ENCODE measurements at places on chromosomes 2 and 18.

GRCh38 chr2:201257956-201258665, 2.2 kb upstream of the CASP8 start:
- DNase-seq, result peak; percentile 81

DNA sequence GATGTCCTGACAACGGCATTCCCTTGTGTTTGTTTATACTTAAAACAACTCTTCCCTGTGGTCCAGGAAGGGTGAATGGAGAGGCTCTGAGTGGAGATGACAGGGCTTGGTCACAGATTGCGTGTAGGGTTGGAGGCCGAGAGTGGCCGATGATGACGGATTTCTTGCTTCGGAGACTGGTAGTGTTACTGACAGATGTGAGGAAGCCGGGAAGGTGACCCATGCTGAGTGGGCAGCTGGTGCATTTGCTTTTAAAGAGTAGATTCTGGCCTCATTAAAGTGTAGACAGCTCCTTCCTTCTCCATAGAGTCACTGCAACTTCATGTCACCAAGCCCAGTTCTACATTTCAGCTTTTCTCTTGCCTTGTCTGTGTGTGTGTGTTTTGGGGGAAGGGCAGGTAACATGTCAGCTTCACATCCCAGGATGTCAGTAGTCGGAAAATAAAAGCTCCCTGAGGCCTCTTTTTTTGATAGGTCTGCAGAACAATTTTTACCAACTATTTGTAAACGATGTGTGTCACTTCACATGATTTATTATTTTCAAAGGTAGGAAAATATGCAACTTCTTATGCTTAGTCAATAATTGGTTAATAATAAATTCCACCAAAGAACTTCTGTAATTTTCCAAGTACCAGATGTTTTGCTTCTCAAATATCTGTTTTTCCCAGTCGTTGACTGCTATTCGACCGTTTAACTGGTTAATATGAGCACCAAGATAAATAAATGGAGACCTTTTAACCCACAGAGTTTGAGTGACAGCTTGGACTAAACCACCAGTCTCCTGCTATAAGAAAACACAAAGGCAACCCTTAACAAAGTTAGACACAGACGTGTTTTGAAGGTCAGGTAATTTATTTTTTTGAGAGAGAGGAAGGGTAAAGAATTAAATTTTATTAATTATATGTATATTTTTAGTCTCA, 436.9 kb downstream of the SLC4A3 start:
- DNase-seq, result no peak

- no peak for DNase-seq
Observed at GRCh38 chr18:79493801-79494211, 98.1 kb downstream of the NFATC1 start.

DNA sequence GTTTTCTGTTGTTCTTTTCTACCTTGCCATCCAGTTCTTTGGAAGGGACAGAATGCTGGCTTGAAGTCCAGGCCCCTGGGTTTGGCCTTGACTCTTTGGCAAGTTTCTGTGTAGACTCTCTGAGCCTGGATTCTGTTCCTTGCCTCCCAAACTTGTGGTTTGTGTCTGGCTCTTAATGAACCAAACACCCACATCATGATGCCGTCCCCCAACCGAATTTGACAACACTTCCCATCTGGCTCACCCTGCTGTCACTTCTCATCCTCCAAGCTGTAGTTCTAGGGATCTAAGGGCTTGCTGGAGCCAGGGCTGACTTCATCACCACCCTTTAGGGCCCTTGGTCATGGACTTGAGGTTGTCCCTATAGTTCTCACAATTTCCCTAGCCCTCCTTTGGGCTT, 68.9 kb upstream of the CELF4 start:
- no peak for DNase-seq

DNA sequence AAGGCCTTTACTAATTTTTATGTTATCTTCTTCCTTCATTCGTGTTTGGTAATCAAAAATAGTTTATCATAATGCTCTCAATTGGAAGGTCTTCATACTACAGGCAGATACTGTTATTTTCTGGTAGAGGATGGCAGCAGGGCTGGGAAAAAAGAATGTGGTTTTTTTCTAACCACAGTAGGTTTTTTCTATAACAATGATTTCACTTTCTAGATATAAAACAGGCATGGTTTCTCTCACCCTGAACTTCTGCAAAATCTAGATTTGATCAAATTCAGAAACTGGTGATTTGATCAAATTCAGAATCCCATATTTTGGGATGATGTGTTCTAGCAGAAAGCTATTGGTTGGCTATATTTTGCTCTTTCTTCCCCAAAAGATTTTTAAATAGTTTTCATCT, 27.6 kb downstream of the BCL11A start:
- DNase-seq, result no peak

DNA sequence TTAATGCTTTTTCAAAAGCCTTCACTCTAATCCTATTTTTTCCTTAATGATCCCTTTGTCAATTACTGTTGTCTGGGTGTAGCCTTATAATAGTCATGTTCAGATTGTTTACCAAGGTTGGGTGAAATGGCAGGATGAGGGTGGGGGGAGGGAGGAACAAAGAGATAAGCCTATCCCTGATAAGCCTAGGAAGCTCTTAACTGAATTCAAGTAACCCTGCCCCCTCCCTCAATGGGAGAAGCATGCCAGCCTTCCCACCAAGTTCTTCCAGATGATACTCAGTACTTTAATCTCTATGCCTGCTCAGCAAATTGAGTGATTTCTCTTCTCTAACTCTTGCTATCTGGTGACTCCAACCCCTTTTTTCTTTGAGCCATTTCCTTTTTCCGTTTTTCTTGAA, 180.3 kb upstream of the ETAA1 start:
- DNase-seq, result no peak

DNA sequence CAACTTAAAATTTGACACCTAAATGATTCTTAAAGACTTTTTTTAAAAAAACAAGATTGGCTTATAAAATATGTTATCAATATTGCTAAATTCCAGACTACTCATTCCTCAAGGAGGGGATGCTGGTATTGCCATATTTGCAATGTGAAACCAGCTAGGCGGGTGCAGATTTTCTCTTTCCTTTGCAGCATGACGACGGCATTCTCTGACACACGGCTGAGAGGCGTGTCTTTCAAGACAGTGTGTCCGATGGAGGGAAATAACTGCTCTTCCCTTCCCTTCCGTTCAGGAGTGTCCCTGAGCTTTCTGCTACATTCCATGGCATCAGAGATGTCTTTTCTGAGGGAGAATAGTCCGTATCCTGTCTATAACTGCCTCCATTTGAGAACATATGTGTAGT, 38.2 kb upstream of the CNGA3 start:
- DNase-seq, result no peak

DNA sequence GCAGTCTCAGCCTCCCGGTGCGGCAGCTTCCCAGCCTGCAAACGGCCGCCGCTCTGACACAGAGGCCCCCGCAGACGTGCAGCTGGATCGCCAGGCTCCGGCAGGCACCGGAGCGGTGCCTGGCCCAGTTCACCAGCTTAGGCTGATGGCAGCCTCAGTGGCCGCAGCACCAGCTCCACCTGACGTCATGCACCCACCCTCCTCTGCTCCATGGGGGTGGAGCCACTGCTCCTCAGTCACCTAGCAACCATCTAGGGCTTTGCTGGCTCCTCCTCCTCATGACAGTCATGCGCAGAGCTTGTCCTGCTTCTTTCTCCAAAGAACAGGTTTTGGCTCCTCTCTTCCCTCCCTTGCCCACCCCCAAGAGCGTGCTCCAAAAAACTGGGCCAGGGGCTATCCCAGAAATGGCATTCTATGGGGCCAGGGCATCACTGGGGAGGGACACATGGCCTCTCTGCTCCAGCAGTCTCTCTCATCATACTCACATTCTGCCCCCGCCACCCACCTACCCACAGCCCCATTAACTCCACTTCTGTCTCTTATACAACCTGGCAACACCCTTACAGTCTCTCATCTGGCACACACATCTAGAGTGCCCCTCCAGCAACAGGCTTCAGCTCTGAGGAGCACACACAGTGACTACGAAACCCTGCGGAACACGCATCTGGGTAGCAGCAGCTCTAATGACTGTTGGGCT, 5.5 kb downstream of the DCTN1 start:
- peak; percentile 23 for DNase-seq

- no peak for DNase-seq
Observed at GRCh38 chr2:234446404-234447076, 50.3 kb downstream of the ARL4C start.

DNA sequence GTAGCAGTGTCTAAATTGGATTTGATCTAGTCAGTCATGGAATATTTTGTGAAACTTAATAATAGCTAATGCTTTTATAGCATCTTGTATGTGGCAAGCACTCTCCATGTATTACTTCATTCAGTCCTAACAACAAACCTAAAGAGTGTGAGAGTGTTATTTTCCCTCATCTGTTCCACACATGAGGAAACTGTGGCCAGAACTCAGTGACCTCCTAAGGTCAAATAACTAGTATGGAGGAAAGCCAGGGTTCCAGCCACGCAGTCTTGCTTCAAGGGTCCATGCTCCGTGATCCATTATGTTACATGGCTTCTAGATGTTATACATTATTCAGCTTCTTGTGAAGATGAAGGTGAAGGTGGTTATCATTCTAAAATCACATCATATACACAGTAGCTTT, 45.5 kb downstream of the TWSG1 start:
- DNase-seq, result no peak

- no peak for DNase-seq
Observed at GRCh38 chr18:35466815-35467623, 30.7 kb downstream of the INO80C start.

GRCh38 chr2:24179683-24180082, 4.8 kb downstream of the FAM228A start:
- DNase-seq, result no peak

GRCh38 chr2:1231466-1232063, 181.7 kb upstream of the TPO start:
- no peak for DNase-seq

DNA sequence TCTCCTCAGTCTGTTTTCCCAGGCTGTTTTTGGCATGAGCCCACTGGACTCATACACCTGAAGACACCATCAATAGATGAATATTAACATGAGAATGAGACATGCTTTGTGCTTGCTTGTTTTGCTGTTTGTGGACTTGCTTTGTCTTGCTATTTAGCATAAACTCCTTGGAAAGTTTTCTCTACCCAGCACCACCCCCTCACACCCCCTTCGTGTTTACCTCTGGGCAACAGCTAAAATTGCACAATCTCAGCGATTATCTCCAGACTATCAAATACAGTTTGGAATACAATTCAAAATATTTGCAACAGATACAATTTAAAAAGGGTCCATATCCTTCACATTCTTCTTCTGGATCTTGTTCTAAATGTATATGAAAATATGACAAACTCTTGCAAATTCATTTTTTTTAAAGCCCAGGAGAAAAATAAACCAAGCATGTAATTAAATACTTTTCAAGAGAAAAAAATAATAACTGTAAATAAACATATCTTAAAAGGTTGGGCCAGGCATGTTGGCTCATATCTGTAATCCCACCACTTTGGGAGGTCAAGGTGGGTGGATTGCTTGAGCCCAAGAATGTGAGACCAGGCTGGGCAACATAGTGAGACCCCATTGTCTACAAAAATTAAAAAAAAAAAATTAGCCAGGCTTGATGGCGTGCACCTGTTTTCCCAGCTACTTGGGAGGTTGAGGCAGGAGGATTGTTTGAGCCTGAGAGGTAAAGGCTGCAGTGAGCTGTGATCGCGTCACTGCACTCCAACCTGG, 32.3 kb upstream of the PMAIP1 start:
- no peak for DNase-seq

- no peak for DNase-seq
Observed at GRCh38 chr2:224659714-224660113, 56.5 kb downstream of the CCDC195 start.

DNA sequence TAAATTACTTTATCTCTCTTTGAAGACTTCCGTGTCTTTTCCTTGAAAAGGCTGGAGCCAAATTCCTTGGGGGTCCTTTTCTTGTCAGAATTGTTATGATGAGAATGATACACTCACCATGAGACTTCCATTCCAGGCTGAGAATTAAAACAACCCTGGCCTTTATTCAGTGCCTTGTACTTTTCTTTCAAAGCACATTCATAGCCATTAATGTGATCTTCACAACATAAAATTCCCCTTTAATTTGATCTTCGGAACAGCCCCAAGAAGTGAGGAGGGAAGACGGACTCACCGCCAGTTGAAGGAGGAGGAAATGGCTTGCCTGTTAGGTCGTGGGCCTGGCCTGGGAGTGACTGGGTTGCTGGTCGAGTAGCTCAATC, 127.3 kb downstream of the DDX1 start:
- no peak for DNase-seq

- no peak for DNase-seq
Observed at GRCh38 chr2:41711736-41712135, 336.1 kb upstream of the PKDCC start.

DNA sequence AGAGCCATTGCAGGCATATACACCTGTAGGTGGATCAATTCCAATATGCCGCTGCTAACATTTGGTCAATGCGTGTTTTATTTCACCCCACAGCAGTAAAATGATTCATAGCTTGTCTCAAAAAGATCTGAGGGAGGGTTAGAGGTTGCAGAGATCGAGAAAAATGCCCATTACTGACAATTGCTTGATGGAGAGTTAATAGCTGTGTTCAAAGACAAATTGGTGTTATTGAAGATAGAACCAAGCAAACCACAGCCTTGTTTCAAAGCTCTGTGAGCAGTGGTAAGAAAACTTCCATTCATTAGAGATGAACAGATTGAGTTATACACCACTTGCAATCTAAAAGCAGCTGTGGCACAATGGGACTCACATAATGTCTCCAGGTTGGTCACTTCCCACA, 95.4 kb downstream of the KCNE4 start:
- DNase-seq, result no peak

- no peak for DNase-seq
Observed at GRCh38 chr2:179726461-179727180, 134.8 kb downstream of the ZNF385B start.

GRCh38 chr2:172856606-172857005, 121.0 kb downstream of the RAPGEF4 start:
- no peak for DNase-seq

GRCh38 chr2:227379095-227379494, at the start of gene TM4SF20:
Gene TM4SF20 (minus strand): TSS chr2:227379306. CDS start chr2:227379268, 38 bp downstream.
- no peak for DNase-seq

DNA sequence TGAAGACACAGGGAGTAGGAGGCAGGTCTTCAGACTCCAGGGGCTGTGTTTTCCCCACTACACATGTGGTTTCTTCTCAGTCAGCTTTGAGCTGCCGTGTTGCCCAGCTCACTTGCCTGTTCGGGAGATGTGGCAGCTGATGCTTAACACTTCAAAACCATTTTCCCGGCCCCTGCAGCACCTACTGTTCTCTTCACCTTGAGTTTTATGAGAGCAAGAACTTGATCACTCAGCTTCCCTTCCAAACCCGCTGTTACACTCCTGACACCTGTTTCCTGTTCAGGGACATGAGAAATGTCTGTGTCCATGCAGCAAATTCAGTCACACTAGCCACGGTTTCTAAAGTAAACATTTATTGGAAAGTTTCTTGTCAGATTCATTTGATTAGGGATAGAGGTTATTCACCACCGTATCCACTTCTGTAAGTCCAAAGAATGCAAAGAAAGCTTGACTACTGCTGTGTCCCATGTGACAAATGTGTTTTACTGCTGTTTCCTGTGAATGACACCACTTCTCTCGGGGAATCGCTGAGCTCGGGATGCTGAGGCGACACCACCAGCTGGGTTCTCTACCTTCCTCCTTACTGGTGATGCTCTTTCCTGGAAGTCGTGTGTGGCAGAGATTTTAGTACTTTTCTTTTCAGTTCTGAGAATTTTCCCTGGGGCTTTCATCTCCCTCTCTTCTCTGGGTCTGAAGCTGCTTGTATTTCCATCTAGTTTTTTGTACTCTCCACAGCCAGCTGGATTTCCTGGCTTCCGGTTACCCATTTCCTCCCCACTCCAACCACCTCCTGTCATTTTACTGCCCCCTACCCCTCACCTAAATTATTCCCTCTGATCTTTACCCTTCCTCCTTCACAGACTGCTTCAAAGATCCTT, 91.7 kb downstream of the KLF7 start:
- no peak for DNase-seq

- DNase-seq, result no peak
Observed at GRCh38 chr2:66489436-66489835, 54.5 kb downstream of the MEIS1 start.
